Esophagus squamous epithelium (tissue), 5 donors: ENCODE measurements at places on chromosomes 7 and 10.

- DNase-seq: no peak
Observed at GRCh38 chr10:119518176-119518575, 24.3 kb downstream of the RGS10 start.

- no peak for DNase-seq
Observed at GRCh38 chr10:46245381-46245900, 41.4 kb upstream of the ANTXRL start.

- DNase-seq: no peak
Observed at GRCh38 chr7:114341648-114342047, 73.0 kb upstream of the FOXP2 start.

DNA sequence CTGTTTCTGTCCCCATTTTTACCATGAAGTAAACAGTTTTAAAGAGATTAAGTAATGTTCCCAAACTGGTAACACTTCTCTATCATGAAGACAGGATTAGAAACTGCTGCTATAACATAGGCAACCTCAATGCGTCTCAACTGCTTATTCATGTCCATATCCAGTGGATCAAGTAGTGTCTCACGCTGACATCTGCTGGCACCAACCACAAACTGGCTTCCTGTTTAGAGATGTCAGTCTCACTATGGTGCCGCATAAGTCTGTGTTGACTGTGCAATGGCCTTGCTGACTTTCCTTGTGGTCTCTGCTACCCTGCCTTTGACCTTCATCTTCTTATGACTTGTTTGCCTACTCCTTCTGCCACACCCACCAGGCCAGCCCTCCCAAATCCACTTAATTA lies 369.6 kb upstream of the DPP6 start:
- DNase-seq: no peak

DNA sequence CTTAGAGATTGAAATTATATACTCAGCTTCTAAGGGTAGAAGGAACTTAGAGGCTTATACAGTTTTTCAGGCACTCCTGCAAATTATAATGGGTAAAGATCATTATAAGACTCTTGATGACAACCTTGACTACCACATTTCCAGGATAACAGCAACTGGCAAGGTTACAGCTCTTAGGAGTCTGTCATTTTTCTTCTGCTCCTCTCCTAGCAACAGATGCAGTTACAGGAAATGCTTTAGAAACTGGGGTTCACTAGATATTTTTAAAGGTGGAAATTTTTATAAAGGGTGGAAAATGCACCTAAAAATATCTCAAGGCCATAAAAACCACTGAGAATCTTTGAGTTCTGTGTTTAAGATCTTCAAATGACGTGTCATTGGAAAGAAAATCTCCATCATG lies 185.8 kb downstream of the RELN start:
- no peak for DNase-seq

DNA sequence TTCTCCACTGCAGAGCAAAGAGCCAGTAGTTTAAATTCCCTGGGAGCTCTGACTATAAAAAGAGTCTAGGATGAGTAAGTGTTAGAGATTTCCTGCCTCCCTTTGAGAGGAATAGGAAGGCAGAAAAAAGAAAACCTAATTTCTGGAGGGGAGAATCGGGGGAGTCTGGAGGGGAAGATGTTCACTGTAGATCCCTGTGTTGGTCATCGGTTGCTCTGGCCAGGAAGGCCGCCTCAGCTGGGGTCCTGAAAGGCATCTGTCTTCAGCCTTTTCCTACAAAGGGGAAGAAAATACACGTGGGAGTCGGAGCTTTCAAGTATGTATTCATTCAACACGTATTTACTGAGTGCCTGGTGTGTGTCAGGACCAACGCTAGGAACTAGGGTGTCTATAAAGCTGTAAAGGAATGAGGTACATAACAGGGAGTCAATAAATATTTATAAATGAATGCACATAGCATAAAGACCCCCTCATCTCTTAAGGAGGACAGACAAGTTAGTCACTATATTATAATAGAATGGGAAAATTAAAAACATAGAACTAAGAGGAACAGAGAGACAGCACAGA lies 101.1 kb downstream of the ICA1 start:
- DNase-seq: no peak

GRCh38 chr7:158988996-158989395 lies 132.6 kb downstream of the DYNC2I1 start:
- no peak for DNase-seq
